ENCODE measurements at places on chromosomes 4 and X.

DNA sequence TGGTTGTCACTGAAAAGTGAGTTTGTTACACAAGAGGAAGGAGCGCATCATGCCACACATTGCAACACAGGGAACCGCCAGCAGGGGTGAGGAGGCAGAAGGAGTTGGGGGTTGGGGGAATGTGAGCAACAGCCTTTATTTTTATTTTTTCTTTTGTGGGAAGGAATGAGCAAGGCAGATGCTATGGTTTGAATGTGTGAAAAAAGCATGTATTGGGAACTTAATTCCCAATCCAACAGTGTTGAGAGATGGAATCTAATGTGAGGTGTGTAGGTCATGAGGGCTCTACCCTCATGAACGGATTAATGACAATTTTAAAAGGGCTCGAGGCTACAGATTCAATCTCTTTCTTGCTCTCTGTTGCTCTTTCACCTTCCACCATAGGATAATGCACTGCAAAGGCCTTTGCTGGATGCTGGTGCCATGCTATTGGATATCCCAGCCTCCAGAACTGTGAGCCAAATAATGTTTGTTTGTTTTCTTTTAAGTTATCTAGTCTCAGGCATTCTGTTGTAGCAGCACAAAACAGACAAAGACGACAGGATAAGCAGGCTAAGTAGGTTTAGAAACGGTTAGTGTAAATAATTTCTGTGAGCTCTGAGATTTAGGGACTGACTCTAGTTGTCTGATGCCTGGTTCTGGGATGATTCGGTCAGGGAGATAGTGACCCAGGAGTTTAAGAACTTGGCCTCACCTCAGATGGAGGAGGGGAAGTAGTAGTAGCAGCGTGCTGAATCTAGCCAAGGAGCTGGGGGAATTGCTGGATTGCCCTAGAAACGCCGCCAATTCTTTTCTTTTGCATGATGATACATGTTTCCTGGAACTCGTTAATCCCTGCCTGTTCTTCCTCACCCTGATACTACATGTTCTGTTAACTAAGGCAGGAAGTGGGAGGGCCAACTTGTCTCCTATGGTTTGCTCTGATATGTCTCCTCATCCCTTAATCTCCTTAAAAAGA is 156.6 kb upstream of the CTSO start:
- no peak for DNase-seq

- DNase-seq: no peak
Measured at GRCh38 chr4:39354254-39354552, 12.0 kb downstream of the RFC1 start.

DNA sequence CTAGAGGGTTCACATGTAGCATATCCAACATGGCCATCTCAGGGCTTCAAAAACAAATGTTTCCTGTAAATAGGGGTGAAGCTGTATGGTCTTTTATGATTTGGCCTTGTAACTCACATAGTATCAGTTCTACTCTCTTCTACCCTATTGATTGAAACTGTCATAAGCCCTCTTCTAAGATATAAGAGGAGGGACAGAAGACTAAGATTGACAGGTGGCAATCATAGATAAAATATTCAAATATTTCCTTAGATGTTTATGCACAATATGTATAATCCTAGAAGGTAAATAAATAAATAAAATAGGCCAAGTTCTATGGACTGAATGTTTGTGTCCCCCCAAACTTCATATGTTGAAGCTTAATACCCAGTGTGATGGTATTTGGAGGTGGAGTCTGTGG is 6.9 kb upstream of the BEX3 start:
- DNase-seq: no peak

DNA sequence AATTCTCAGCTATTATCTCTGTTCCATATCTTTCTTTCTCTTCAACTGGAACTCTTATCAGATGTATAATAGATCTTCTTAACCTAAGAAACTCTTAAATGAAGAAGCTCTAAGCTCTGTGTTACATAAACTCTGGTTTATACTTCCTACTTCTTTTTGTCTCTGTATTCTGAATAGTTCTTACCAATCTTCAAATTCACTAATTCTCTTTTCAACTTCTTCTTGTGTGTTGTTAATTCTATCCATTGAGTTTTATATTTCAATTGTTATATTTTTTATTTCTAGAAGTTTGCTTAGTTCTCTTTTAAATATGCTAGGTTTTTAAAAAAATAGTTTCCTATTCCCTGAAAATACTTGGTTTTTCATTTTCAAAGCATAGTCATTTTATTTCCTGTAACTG is 13.2 kb upstream of the MMAA start:
- DNase-seq: no peak

DNA sequence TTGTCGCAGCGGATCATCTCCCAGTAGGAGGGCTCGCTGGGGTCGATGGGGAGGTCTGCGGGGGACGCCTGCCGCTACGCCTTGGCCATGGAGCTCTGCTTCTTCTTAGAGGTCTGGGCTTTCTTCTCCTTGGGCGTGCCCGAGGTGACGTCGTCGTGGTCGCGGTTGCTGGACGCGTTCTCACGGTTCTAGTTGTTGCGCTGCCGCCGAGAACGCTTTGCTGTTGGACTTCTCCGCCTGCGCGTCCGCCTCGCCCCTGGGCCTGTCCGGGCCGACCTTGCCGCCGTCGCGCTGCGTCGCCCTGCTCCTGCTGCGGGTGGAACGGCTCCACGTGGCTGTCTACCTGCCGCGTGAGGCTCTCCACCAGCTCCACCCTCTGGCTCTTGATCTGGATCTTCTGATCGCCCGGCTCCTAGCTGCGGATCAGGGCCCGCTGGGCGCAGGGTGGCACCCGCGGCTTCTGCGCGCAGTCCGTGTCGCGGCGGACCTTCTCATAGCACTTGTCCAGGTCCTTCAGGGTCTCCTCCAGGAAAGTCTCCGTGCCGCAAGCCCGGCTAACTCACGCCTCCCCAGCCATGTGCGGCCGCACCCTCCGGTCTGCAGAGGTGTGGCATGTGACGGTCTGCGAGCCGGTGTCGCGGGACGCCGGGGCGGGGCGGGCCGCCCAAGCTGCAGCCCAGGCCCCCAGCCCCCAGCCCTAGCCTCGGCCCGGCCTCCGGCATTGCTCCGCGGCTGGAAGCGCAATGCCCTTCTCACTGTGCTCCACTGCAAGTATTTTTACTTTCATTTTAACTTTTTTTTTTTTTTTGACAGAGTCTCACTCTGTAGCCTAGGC is 40.5 kb upstream of the OGT start:
- DNase-seq: no peak

- no peak for DNase-seq
Measured at GRCh38 chrX:77820091-77820727, 34.2 kb upstream of the ATRX start.

- DNase-seq: no peak
Measured at GRCh38 chr4:38523524-38524448, 140.2 kb upstream of the KLF3 start.

GRCh38 chr4:59956366-59956765 is 1243.8 kb upstream of the ADGRL3 start:
- DNase-seq: no peak

DNA sequence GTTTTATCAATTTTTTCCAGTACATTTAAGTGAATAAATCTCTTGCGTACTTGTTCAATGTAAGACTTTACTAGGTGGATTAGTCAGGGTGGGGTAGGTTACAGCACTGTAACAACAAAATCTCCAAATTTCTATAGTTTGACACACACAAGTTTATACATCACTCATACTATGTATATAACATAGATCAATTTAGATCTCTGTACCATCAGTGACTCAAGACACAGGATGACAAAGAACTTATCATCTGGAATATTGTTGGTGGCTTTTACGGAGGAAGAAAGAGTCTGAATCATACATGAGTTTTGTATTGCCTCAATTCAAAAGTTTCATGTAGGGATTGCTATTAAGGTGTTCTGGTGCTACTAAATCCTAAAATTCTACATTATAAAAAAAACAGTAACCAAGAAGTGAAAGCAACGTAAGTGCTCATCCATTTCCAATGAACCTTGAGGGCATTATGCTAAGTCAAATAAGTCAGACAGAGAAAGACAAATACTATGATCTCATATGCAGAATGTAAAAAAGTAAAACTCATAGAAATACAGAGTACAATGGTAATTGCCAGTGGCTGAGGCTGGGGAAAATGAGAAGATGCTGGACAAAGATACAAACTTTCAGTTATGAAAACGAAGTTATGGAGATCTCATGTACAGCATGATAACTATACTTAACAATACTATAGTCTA is 98.0 kb upstream of the DKK2 start:
- DNase-seq: no peak

DNA sequence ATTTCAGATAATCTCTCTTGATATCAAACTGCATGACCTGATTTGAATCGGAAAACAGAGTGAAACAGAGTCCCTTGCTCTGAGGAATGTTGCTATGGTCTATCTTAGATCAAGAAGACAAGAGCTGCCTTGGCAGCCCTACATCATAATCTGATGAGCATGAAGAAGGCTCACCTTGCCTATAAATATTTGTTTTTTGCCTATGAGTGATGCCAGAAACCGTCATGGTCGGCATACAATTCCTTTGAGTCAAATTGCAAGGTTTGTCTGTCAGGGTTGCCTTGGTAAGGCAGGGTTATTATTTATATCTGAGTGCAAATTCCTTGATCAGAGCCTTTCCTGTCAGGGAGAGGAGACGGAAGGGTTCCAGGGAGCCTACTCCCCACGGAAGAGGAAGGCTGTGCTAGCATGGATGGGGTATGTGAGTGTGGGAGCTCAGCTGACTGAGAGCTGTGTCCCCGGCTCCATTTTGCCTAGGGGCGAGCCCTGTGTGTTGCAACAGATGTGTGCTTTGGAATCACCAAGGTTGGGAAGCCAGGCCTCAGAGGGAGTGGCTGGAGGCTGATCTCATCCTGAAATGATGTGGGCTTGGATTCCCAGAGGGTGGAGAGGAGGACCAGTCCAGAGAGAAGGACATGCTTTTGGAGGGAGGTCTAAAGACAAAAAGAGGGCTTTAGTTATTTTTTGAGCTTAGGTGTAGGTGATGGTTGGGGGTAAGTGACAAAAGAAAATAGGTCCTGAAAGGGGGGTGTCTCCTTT is 43.6 kb downstream of the RTL9 start:
- DNase-seq: no peak

GRCh38 chr4:79065262-79065661 is 126.0 kb upstream of the PAQR3 start:
- no peak for DNase-seq

GRCh38 chrX:29090811-29091210 is 503.6 kb downstream of the IL1RAPL1 start:
- DNase-seq: no peak

- no peak for DNase-seq
Measured at GRCh38 chrX:82589410-82589809, 918.7 kb upstream of the POU3F4 start.

GRCh38 chr4:145860446-145860845 is 78.2 kb downstream of the ZNF827 start:
- DNase-seq: no peak

- no peak for DNase-seq
Measured at GRCh38 chrX:20267931-20268701, 1.4 kb upstream of the RPS6KA3 start.

GRCh38 chr4:52704133-52704532 is 45.0 kb upstream of the USP46 start:
- DNase-seq: no peak

DNA sequence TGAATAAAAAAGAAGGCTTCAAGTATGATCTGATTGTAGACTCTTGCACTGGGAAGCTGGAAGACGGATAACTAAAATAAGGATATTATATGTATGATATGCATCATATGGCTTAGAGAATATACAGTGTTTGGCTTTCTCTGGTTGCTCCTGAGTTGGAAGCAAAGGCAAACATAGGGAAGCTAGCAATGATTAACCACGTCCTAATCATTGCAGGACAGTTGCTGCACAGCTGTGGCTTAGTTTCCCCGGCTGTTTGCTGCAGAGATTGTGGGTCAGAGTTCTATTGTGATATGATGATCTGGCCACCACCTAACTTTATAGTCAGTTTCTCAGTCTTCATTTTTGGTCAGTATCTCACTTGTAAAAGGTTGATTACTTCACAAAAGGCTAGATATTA is 36.3 kb upstream of the PARM1 start:
- no peak for DNase-seq

DNA sequence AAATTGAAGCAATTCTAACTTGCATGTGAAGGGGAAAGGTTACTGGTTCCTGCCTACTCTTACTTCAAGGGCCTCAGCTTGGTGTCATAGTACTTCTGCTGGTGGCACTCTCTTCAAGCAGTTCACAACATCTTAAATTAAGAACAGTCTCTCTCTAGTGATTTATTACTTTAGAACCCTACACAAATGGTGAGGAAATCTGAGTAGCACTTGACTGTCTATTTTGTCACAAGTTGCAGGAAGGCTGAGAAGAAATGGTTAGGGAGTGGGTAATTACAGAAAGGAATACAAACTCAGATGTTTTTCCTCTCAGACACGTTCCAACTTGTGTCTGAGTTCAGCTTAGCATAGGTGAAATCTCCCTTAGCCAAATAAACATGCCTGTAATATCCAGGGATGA is 242.3 kb upstream of the GRIA3 start:
- no peak for DNase-seq

GRCh38 chr4:85591406-85592098 is 116.6 kb downstream of the ARHGAP24 start:
- DNase-seq: no peak

DNA sequence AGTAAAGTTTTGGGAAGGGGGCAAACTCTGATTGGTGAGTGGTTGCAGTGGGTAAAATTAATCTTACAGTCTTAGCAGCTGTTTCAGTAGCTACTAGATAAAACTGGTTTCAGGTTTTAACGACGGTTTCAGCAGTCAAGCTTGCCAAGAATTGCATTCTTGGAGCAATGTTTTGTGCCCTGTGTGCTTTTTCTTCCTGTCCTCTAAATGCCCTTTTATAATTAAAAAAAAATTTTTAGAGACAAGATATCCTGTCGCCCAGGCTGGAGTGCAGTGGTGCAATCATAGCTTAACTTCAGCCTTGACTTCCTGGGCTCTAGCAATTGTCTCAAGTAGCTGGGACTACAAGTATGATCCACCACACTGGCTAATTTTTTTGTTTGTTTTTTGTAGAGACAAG is 6.3 kb upstream of the PPEF2 start:
- DNase-seq: no peak

GRCh38 chrX:10741550-10741949 is 121.2 kb upstream of the MID1 start:
- DNase-seq: no peak

- DNase-seq: peak; percentile 54
Measured at GRCh38 chr4:1842993-1843448, 12.9 kb downstream of the LETM1 start.

- no peak for DNase-seq
Measured at GRCh38 chr4:184115399-184115798, 102.3 kb downstream of the ENPP6 start.

DNA sequence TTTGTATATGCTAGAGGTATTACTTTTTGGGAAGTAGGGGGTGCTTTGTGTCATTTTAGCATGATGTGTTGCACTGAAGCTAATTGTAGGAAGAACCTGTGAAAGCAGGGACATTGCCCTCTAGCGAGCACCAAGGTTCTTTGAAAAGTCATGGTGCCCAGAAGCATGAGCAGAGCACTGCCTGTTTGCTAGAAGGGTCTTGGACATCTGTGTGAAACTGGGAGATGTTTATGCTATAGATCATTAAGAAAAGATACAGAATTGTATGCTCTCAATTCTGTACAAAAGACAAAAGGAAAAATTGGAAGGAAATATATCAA is 14.7 kb downstream of the GRPR start:
- DNase-seq: no peak
